ENCODE measurements at places on chromosomes 7 and 10.

- no peak for DNase-seq
Observed at GRCh38 chr10:2978574-2979273, 88.6 kb upstream of the PFKP start.

GRCh38 chr7:117759950-117760640 is 113.1 kb downstream of the CTTNBP2 start:
- DNase-seq: no peak

GRCh38 chr10:13774303-13774893 is 187.6 kb downstream of the PRPF18 start:
- no peak for DNase-seq

DNA sequence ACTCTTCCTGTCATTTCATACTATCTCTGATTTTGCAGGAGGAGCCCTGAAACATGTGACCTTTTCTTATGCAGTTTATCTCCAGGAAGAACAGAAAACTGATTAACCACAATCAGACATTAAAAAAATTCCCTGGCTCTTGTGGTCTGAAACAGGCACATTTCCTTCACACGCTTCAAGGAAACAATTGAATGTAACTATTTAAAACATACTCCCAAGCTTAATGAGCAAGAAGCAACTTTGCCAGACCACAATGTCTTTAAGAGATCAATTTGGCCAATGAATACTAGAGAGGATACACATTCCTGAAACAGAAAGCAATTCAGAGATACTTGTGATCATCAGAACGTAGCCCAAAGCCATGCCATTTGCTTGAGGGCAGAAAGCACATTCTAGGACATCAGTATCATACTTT is 65.8 kb downstream of the PIP4K2A start:
- no peak for DNase-seq

GRCh38 chr7:55273186-55273980 is 91.8 kb upstream of the LANCL2 start:
- no peak for DNase-seq

DNA sequence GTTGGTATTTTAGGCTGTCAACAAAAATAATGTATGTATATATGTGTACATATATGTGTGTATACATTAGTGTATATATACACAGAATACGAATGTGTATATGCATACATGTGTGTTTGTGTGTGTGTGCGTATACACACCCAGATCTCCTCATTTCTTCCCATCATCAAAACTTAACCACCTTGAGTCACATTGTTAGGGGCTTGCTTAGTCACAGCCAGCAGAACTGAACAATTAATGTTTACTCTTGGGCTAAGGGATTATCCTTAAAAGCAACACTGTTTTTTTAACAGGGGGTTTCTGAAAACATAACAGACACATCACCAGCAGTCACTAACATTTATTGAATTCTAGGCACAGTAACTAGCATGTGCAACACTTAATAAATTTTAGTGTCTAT is 83.0 kb upstream of the ASAH2 start:
- no peak for DNase-seq

Measured in NK-92 treated with Interleukin-12 subunit alpha and Interleukin-12 subunit beta, amount 100 ng/mL, for 24 hours (cell line).